ENCODE measurements at places on chromosomes 4 and X.

- no peak for DNase-seq
These were observed 331.0 kb upstream of the EMCN start for GRCh38 chr4:100848841-100849240.

- no peak for DNase-seq
These were observed 114.7 kb upstream of the WDFY3 start for GRCh38 chr4:85081196-85081595.

DNA sequence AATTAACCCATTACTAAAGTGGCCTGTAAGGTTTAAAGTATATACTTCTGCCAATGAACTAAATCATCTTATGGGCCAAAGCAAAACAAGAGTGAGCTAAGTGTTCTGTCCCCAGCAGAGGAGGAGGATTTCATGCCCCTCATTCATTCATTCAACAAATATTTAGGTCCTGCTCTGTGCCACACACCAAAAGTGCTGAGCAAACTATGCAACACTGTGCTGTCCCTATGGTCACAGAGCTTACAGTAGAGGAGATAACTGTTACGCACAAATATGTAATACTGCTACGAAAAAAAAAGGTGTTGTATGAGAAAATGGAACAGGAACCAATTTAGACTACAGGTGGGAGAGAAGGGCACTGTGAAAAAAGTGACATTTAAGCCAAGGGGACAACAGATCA, 1.7 kb downstream of the SH3KBP1 start:
- no peak for DNase-seq

GRCh38 chr4:41930139-41930831, 4.9 kb upstream of the TMEM33 start:
- DNase-seq = no peak

DNA sequence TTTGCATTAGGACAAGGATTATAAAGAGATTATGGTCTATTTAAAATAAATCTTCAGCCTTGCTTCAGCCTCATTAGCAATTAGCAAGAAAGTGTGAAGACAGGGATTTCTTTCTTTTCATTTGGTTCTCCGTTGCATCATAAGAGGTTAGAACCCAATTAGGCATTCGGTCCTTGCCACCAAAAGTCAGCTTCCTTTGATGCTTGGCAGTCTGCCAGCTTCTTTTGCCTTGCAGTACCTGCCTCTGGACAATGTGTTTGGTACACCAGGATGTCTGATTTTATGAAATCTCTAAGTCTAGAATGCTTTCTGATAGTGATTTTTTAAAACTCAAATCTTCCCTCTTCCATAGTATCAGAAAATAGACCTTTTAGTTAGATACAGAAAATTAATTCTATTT, 12.4 kb downstream of the SMIM20 start:
- no peak for DNase-seq

- no peak for DNase-seq
These were observed 73.6 kb upstream of the DHX15 start for GRCh38 chr4:24657768-24658617.

- no peak for DNase-seq
These were observed 54.4 kb downstream of the PHKA1 start for GRCh38 chrX:72659723-72660122.

DNA sequence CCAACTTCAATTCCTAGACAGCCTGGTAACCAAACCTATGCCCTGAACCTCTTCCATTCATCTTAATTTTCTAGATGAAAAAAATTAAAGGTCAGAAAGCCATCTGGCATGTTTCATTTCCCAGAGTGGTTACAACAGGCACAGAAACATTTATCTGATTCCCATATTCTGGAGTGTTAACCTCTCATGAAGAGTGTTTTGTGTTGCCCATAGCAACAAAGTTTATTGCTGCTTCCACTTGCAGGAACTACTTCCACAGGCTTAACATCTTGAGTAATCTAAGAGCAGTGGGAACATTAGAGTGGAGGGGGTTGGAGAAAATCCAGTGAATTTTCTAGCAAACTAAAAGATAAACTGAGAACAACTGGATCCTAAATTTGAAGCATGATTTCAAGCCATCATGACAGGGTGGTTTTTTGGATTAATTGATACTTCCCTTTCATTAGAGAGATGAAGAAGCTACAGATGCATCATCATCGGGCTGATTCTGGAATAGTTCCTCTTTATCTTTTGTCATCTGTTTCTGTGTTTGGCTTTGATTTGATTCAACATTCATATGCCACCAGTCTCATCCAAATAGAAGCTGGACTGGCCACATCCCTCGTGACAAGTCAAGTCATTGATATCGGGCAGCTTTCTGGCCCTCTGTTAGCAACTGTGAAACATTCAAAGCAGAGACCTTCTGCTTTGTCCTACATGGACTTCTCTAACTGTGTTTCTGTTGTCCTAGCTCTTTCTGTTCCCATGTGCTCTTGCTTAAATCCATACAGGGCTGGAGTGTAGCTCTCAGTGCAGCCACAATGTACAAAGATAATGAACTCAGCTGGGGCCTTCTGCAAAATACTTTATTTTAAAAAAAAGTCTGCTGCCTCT, 167.3 kb downstream of the MID1IP1 start:
- DNase-seq = no peak

GRCh38 chr4:71380788-71381187, 42.0 kb downstream of the SLC4A4 start:
- no peak for DNase-seq

DNA sequence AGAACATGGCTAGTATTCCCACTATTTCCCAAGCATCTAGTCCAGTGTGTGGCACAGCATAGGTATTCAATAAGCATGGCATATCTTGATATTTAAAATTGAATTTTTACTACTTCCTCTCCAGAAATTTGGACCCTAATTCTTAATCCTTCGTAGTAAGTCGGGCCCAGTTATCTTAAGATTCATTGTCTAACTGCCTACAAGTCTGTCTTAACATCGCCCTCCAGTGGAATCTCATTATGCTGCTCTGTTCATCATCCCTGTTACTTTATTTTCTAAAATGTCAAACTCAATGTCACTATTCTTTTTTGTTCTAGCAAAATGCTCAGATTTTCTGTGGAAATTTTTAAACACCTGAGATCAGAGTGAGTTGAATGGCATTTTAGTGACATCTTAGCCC, 606.2 kb downstream of the KLHL13 start:
- DNase-seq = no peak

- no peak for DNase-seq
These were observed 104.4 kb downstream of the HHIP start for GRCh38 chr4:144750348-144750747.

- DNase-seq = no peak
These were observed 36.5 kb downstream of the WDR1 start for GRCh38 chr4:10079912-10080588.

GRCh38 chr4:161894014-161894413, 269.8 kb downstream of the FSTL5 start:
- DNase-seq = no peak
